ENCODE measurements at places on chromosomes 6 and 20.

DNA sequence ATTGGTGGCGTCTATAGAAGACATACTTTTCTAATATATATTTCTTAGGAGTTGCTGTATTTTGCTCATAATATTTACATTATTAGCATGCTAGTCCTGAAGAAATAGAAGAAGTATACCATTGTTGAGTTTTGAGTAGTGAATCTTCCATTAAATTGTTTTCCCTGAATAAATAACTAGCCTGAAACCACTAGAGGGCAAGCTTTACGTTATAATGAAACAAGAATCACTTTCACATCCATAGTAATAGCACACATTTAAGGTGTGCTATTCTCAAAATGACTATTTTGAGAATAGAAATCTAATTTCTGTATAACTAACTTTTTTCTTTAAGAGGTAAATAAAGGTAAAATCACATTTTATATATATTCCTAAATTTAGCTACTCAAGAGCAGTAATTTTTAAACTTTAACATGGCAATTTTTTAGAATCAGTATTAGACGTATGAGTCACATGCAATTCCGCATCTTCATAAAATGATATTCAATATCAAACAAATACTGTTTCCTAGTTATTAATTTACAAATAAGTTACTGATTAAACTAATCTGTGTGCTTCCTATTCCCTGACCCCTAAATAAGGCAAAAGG lies 213.2 kb upstream of the MANEA start:
- no peak for DNase-seq

GRCh38 chr6:82183642-82184282 lies 63.8 kb downstream of the IBTK start:
- no peak for DNase-seq

DNA sequence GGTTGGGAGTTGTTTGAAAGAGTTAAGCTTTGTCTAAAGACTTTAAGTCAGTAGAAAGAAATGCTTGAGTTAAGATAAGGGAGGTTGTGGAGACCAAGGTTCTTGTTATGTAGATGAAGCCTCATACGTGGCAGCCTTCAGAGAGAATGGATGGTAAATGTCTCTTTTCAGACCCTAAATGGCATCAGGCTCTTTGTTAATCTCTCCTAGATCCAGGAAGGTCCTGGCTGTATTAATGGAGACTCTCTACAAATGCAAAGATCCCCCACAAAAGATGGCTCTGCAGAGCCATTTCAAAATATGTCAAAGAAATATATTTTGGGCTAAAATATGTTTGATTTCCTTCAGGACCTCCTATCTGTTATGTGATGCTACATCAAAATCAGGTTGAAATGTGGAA lies 161.6 kb downstream of the ADAT2 start:
- no peak for DNase-seq

- no peak for DNase-seq
Measured at GRCh38 chr6:161486361-161487216, 212.7 kb upstream of the AGPAT4 start.

- no peak for DNase-seq
Measured at GRCh38 chr6:151291722-151292059, 51.9 kb downstream of the AKAP12 start.

DNA sequence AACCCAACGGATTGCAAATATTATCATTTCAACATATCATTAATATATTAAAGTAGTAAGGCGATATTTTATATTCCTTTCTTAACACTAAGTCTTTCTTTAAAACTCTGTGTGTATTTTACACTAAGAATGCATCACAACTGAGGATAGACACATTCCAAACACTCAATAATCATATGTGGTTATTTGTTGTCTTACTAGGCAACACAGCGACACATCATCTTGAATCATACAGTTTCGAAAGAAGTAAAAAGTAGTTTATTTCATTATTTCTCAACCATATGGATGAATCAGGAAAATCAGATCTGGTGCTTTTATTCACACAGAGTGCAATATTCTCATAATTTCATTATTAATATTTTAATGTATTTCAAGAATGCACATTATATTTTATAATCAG lies 662.4 kb downstream of the EPHA7 start:
- DNase-seq = no peak

- no peak for DNase-seq
Measured at GRCh38 chr6:63923139-63923739, 287.6 kb downstream of the PHF3 start.

DNA sequence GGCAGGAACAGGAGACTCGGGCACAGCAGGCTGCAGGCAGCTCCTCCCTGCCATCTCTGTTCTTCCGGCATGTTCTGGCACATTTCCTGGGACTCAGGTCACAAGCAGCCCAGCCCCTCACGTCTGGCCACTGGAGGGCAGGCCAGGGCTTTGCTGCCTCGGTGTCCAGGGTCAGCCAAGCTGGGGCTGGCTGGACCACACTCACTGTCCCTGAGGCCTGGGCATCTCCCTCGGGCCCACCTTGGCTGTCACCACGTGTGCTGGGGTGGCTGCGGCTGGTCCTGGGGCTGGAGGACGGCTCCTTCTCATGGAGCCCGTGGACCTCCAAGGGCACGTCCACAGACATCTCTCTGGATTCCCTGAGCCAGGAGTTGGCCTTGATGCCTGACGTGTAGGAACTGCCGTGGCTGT lies 18.5 kb downstream of the FRMD1 start:
- no peak for DNase-seq

DNA sequence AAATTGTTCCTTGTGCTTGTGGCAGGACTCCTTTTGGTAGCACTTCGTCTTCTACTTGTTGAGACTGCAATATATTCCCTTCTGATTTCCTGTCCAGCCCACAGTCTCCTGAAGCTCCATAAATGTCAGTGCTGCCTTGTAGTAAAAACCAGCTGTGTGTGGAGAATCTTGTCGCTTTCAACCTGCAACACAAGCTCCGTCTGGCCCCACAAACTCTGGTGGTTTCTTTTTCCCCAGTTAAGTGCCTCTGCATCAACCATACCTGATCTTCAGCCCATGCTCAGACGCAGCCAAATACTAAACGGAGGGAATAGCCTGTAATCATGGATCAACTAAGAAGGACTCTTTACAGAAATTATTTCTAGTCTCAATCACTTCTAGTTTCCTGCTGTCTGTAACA lies 1133.3 kb upstream of the ADGRB3 start:
- no peak for DNase-seq

- no peak for DNase-seq
Measured at GRCh38 chr6:146526192-146526591, 17.4 kb upstream of the RAB32 start.

- no peak for DNase-seq
Measured at GRCh38 chr20:50744143-50744792, 12.9 kb downstream of the PARD6B start.

DNA sequence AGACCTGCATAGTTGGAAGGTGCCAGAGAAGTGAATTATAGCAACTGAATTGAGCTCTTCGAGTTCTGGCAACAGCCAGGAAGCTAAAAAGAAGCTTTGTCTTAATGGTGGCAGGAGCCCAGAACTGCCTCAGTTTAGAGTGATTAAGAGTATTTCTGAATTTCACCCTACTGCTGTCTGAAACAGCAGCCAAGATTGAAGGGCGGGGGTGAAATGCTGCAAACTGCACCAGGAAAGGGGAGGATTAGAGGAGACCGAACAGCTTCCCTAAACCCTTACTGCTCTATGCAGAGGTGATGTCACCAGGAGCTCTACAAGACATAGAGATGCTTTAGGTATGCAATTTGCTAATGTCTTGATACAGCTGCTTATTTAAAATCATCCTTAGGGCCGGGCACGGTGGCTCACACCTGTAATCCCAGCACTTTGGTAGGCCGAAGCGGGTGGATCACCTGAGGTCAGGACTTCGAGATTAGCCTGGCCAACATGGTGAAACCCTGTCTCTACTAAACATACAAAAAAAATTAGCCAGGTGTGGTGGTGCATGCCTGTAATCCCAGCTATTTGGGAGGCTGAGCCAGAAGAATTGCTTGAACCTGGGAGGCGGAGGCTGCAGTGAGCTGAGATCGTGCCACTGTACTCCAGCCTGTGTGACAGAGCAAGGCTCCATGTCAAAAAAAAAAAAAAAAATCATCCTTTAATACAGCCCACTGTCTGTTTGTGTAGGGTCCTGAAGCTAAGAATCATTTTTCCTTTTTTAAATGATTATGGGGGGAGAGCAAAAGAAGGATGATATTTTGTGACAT lies 91.7 kb upstream of the IYD start:
- DNase-seq = no peak

GRCh38 chr6:8172530-8172929 lies 70.2 kb upstream of the EEF1E1 start:
- no peak for DNase-seq

- DNase-seq = no peak
Measured at GRCh38 chr20:48855046-48855445, 27.2 kb upstream of the PREX1 start.

DNA sequence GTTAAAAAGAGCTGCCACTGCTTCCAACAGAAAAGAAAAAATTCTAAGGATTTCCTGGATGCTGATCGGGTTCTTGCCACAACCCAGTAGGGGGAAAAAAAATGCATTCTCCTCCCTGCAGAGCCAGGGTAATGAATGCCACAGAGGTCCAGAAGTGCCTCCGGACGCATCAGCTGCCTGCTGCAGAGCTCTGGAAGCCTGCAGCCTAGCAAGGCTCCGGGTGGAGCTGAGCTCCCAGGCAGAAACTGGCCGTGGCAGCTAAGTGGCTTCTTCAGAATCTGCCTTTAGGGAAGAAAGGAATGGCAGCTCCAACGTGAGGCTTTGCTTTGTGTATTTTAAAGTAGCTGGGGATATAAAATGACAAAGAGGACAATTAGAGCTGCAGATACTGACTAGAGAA lies 155.0 kb downstream of the CFAP61 start:
- DNase-seq = no peak

GRCh38 chr20:9388160-9388812 lies 126.1 kb upstream of the LAMP5 start:
- no peak for DNase-seq

DNA sequence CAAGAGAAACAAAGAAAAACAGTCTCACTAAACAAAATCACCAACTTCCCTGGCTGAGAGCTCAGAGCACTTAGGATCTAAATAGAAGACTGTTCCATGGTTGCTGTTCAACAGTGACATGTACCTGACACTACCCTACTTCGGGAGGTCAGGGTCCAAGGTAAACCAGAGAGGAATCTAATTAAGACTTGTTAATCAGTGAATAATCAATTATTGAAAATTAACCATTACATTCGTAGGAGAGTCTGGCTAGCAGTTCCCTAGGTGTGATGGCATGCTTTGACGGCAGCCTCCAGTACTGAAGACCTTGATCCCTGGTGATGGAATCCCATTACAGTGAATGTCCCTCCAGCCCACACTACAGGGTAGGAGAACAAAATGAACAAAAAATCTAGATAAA lies 154.0 kb upstream of the AFDN start:
- no peak for DNase-seq

DNA sequence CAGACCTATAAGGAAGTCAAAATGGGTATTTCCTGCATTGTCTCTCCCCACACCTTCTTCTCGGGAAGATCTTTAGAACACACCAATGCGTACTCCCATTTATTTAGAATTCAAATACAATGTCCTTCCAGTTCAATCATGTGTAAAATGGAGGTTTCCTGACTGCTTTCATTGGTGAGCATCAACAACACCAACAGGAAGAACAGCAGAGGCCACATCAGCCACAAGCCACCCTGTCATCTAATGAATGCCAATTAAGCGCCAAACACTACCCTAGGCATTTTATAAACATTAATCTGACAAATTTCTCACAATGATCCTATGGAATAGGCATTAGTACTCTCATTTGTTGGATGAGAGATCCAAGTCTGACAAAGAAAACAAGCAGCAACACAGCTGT lies 68.4 kb upstream of the SMLR1 start:
- no peak for DNase-seq

DNA sequence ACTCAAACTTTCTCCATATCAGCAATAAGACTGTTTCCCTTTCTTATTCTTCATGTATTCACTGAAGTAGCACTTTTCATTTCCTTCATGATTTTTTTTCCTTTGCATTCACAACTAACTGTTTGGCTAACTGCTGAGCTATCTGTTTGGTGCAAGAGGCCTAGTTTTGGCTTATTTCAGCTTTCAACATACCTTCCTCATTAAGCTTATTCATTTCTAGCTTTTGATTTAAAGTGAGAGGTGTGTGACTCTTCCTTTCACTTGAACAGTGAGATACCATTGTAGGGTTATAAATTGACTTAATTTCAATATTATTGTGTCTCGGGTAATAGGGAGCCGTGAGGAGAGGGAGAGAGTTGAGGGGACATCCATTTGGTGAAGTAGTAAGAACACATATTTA lies 262.0 kb upstream of the PREP start:
- DNase-seq = no peak

DNA sequence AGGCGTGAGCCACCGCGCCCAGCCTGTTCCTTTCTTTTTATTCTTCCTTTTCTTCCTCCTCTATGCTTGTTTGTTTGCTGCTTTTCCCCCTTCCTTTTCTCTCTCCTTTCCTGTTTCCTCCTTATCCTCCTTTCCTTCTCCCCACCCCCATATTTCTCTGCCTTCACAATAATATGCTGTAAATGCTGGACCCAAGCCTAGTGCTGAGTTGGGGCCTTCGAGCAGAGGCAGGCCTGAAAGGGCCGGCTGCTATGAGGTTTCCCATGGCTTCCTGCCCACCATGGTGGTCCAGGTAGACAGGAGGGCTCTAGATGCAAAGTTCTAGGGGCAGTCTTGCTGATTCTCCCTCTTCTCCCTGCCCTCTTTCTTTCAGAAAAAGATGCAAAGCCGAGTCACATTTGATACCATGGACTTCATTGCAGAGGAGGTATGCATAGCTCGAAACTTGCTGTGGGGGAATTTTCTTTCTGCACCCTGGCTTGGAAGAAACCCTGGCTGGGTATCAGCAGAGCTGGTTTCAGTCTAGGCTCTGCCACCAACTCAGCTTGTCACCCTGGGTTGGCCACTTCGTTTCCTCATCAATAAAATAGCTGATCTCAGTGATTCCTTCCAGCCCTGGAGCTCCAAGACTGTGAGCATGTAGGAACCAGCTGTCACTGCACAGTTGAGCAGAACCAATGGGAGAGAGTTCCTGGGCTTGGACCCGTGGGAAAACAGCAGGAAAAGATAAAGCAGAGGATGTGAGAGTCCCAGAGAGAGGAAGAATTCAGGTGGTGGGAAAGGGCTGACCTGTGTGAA lies 7.4 kb downstream of the CNBD2 start:
- no peak for DNase-seq

- no peak for DNase-seq
Measured at GRCh38 chr6:79030511-79030910, 47.5 kb downstream of the PHIP start.

DNA sequence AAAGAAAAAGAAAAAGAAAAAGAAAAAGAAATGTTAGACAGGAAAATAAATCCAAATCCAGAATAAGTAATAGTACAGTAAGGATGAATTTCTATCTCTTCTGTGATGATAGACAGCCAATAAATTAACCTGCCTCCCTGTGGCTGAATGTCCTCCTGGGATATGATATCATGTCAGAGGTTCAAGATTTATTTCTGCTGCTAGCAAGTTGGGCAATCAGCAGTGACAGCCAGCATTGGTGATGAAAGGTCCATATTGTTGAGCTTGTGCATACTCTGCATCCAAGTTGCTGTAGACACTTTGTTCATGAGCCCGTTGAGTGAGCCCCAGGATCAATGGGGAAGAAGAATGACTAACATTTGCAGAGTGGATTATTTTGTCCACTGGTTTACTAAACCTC lies 44.9 kb upstream of the CEP85L start:
- DNase-seq = no peak
